Activated T-helper 2 cell treated with anti-CD3 and anti-CD28 coated beads, Interferon-gamma antibody, Interleukin-2, Interleukin-4, amounts not matched to agents 10 μg/mL and 5 μg/mL and 100 μg/mL, durations not matched to agents 14 hours and 24 hours and 36 hours (primary cell): ENCODE measurements at places on chromosomes 16 and 17. TPM values are rescaled to one million over a fixed set of nuclear protein-coding genes. Genes with fewer than 3 reads are reported as not detected.

GRCh38 chr16:72722552-72722951 is 325.4 kb downstream of the ZFHX3 start:
- DNase-seq: no peak

- peak; percentile 30 for DNase-seq
Measured at GRCh38 chr17:81322271-81323082, 27.4 kb upstream of the SLC38A10 start.

GRCh38 chr17:36089888-36090836 is at the start of gene CCL3:
TSS of gene CCL3 (minus strand) at chr17:36090143. CDS start at chr17:36090058, 85 bp downstream.
- no peak for DNase-seq

DNA sequence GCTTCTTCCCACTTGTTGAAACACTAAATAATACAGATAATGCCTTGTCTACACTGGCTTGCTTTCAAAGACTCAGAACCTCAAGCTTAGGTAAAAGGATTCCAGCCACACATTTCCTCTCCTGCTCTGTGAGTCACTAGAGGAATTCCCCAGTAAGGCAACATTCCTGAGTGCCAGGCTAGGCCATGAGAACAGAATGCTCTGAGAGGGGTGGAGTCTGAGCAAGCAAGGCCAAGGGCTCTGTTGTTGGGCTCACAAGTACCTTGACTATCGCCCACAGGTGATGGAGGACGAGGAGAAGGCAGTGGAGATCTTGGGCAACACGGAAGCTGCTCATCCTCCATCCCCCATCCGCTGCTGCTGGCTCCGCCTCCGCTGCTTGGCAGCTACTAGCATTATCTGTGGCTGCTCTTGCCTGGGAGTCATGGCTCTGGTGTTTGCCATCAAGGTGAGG is 6.7 kb upstream of the PHKG2 start:
- no peak for DNase-seq

RDM1 gene
- 4.5 and 5.3 TPM in 2 replicates for total RNA-seq

DNA sequence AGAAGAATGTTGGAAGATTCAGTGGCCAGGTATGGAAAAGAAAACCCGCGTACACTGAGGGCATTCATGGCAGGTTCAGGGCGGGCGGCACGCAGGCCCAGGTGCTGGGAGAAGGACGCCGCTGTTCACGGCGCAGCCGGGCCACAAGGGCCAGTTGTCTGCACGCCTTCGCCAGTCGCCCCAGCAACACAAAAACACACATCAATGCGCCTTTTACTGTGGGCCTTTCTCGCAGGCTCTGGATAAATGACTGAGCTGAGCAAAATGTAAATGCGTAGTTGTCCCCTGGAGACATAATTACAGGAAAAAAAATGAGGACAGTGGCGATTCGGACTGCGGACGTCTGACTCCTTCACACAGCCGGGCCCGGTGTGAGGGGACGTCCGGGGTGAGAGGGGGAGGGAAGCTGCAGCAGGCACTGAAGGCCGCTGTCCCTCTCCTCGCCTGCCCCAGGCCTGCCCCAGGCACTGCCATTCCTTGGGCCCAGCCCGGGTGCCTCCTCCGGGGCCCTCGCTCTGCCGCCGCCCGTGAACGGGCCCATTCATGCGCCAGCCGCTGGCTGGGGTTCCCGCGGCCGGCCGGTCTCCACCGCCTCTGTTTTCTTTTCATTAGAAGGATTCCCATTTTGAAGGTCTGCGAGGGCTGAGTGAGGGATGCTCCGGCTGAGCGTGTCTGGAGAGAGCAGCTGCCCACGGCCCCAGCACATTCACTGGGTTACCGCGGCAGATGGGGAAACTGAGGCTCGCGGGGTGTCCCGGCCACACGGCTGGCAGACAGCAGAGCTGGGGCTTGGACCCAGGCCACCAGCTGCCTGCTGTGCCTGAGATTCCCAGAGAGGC is 6.5 kb upstream of the ZNF469 start:
- no peak for DNase-seq

GRCh38 chr16:49454426-49455180 is 81.0 kb downstream of the C16orf78 start:
- DNase-seq: no peak

GRCh38 chr17:13485327-13485726 is 116.4 kb downstream of the HS3ST3A1 start:
- no peak for DNase-seq

KRT40 gene
- not detected in 2 replicates for total RNA-seq

DNA sequence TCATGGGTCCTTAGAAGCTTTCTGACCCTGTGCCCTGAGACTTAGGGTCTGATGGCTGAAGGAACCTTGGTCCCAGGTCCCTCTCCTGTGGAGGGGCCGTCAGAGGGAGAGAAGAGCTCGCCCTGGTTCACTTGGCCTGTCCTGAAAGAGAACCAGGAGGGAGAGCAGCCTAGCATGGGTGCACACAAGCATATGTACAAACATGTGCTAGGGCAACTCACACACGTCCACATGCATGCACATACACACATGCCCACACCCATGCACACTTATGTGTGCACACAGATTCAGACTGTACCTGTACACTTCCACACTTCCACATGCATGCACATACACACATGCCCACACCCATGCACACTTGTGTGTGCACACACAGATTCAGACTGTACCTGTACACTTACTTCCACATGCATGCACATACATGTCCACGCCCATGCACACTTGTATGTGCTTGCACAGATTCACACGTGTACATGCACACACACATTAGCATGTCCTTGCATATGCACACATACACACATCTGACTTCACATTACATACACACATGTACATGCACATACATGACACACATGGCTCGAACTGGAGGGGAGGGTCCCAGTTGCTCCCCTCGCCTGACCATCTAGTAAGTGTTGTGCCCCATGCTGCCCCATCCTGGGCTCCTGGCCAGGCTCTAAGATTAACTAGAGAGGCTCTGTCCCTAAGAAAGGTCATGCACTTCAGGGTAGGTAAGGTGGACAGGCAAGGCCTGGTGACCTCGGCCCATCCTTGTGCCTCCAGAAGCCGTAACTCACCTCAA is 122.0 kb downstream of the METRNL start:
- peak; percentile 8 for DNase-seq

GRCh38 chr16:66899945-66900710 is 18.6 kb downstream of the CDH16 start:
- DNase-seq: no peak

KRT9 gene
- not detected in 2 replicates for total RNA-seq

DHRS7C gene
- not detected in 2 replicates for total RNA-seq
